ENCODE measurements at places on chromosomes 11 and 22.

GRCh38 chr11:123392844-123393243, 37.2 kb upstream of the GRAMD1B start:
- H3K27me3 ChIP-seq: no peaks in the 10 kb centered on the region
- DNase-seq: no peak
- H3K4me1 ChIP-seq: no peaks in the 10 kb centered on the region
- no peak overlapping the region for H3K4me3 ChIP-seq
- no peaks in the 10 kb centered on the region for H3K36me3 ChIP-seq

DNA sequence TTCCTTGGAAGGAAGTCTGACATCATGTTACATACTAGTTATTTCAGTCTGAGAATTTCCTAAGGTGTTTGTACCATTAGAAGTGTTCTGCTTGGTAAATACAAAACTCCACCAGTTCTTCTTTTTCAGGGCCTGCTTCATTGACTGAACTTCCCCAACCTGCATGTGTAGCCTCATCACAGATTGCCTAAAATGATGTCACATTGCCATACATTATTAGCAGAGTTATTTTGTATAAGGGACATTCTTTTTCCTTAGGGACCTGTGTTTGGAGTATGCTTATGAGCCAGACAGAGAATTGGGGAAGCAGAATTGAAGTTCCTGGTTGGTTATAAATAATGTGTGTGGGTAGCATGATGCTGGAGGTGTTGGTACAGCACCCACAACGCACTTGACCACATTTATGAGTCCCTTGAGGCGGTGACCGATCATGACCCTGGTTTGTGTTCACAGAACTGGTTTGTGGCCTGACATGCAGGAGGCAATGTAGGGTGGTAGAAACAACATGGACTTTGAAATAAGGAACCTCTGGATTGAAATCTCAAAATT, 16.4 kb upstream of the MMP7 start:
- DNase-seq: no peak
- no peaks in the 10 kb centered on the region for H3K27me3 ChIP-seq
- no peaks in the 10 kb centered on the region for H3K36me3 ChIP-seq

DNA sequence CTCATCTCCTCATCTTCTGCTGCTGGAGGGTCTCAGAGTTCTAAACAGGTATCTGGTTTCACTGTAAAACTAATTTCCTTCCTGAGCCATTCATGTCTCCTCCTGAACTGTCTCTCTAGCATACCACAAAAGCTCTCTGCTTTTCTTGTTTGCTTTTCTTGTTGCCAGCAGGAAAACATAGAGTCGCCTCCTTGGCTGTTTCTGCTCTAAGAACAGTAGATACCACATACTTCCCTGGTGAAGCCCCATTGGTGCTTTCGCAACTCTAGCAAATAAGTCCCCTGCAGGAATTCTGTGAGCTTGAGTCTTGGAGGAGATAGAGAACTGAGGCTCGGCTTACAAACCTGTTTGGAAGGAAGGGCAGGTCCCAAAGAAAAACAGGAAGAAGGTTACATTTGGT, 7.0 kb downstream of the DIXDC1 start:
- no peak for DNase-seq
- peak overlapping the region; percentile 4 for H3K4me3 ChIP-seq
- H3K27me3 ChIP-seq: no peaks in the 10 kb centered on the region
- no peaks in the 10 kb centered on the region for H3K36me3 ChIP-seq
- peak overlapping the region; percentile 93 for H3K27ac ChIP-seq

GRCh38 chr11:67571443-67571842, 12.2 kb upstream of the GSTP1 start:
- no peaks in the 10 kb centered on the region for H3K27me3 ChIP-seq
- H3K27ac ChIP-seq: no peak overlapping the region
- DNase-seq: no peak
- no peak overlapping the region for H3K4me3 ChIP-seq
- H3K36me3 ChIP-seq: no peaks in the 10 kb centered on the region
- H3K4me1 ChIP-seq: no peaks in the 10 kb centered on the region

DNA sequence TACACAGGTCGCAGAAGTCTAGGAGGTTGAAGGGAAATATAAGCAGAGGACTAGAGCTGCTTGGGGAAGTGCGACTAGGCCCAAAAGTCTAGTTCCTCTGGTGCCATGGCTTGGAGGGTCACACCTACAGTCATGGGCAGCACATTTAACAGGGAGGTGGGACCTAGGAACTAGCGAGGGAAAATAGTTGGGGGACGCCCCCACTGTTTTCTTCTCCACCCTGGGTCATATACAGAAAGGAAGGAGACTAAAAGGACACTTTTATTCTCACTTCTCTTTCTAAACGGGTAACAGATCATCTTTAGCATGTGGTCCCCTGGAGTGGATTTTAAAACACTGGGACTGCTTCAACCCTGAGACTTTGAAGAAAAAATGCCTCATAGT, 16.6 kb downstream of the APIP start:
- H3K27me3 ChIP-seq: no peaks in the 10 kb centered on the region
- no peak overlapping the region for H3K4me3 ChIP-seq
- DNase-seq: no peak
- H3K4me1 ChIP-seq: no peaks in the 10 kb centered on the region

GRCh38 chr11:133946541-133947318, 10.0 kb downstream of the IGSF9B start:
- no peaks in the 10 kb centered on the region for H3K27me3 ChIP-seq
- no peak for DNase-seq
- peaks cover 69% of the 10 kb centered on the region for H3K4me1 ChIP-seq
- peaks cover 17% of the 10 kb centered on the region for H3K36me3 ChIP-seq

DNA sequence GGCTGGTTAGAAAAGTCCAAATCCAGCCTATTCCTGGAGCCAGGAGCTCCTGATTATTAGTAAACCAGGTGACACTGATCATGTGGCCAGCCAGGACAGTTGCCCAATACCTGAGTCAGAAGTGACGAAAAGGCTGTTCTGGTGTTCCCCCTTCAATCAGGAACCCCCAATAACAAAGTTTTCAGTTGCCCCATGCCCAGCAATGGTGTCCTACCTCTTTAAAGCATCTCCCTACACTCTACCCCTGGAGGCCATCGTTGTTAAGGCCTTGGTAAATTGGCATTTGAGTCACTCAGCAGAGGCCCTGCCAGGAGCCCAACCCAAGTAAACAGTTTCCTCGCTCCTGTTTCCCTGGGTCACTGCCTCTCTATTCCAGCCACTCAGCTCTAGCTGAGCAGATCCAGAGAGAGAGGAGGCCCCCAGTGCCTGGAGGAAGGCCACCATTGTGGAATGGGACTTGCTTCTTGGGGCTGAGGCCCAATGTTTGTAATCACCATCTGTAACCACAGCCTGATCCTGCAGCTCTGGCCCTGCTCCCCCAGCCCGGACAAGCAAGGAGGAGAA, 25.0 kb downstream of the ARHGAP1 start:
- H3K4me3 ChIP-seq: no peak overlapping the region
- peaks cover 62% of the 10 kb centered on the region for H3K36me3 ChIP-seq
- peaks cover 25% of the 10 kb centered on the region for H3K4me1 ChIP-seq
- no peaks in the 10 kb centered on the region for H3K27me3 ChIP-seq

- H3K4me3 ChIP-seq: no peak overlapping the region
- H3K27ac ChIP-seq: no peak overlapping the region
- no peaks in the 10 kb centered on the region for H3K4me1 ChIP-seq
- H3K36me3 ChIP-seq: peaks cover 23% of the 10 kb centered on the region
Measured at GRCh38 chr11:108486828-108487227, 11.4 kb downstream of the POGLUT3 start.

DNA sequence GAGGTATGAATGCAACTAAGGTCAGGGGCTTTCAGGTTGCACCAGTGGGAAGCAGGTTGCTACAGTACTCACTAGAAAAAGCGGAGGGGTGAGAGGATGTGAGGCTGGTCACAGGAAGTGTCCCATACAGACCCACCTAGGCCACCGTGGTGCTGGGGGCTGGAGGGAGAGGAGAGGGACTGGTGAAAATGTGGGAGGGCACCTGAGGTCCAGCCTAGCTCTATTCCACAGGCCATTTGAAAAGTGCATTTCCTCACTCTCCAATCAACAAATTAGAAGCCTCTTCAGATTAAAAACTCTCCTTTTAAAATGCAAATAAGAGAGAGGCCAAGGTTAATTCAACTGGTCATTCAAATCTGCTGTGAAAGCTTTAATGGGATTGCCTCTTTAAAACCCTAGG, 38.6 kb upstream of the NCAM1 start:
- no peaks in the 10 kb centered on the region for H3K4me1 ChIP-seq
- no peak for DNase-seq
- no peak overlapping the region for H3K4me3 ChIP-seq
- H3K27ac ChIP-seq: no peak overlapping the region
- no peaks in the 10 kb centered on the region for H3K36me3 ChIP-seq
- no peaks in the 10 kb centered on the region for H3K27me3 ChIP-seq

DNA sequence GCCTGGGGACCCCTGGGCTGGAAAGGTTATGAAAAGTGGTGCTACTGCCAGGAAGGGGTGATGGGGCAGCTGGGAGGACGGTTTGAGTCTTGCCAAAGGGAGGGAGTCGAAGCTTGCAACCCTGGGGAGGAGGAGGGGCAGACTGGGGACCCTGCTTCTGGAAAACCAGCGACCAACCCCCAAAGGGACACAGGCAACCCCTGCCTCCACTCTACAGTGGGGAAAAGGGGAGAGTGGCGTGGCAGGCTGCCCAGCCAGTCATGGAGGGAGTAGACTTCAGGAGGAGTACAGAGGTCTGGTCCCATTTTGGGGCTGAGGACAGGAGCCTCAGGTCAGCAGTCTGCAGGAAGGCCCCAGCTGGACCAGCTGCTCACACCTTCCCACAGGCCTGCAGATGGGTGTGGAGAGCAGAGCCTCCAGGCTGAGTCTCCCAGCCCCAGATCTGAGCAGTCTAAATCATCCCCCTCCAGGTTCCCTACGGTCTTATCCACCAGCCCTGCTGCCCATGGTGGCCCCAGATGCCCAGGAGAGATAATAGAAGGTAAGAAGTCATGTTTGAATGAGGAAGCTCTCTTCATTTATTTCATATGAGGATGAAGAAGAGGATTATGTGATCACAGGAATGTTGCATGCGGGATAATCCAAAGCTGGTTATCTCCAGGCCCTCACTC, 3.3 kb downstream of the DDT start:
- peaks cover 18% of the 10 kb centered on the region for H3K36me3 ChIP-seq
- no peak for DNase-seq
- H3K27me3 ChIP-seq: no peaks in the 10 kb centered on the region
- H3K4me1 ChIP-seq: no peaks in the 10 kb centered on the region
- H3K27ac ChIP-seq: no peak overlapping the region

- no peak overlapping the region for H3K4me3 ChIP-seq
- no peak overlapping the region for H3K27ac ChIP-seq
- no peak for DNase-seq
- no peaks in the 10 kb centered on the region for H3K27me3 ChIP-seq
Measured at GRCh38 chr11:60957188-60957587, 5.2 kb upstream of the SLC15A3 start.

- H3K27ac ChIP-seq: no peak overlapping the region
- H3K4me1 ChIP-seq: no peaks in the 10 kb centered on the region
- no peaks in the 10 kb centered on the region for H3K36me3 ChIP-seq
- DNase-seq: no peak
Measured at GRCh38 chr11:113519989-113520613, 44.9 kb upstream of the DRD2 start.

DNA sequence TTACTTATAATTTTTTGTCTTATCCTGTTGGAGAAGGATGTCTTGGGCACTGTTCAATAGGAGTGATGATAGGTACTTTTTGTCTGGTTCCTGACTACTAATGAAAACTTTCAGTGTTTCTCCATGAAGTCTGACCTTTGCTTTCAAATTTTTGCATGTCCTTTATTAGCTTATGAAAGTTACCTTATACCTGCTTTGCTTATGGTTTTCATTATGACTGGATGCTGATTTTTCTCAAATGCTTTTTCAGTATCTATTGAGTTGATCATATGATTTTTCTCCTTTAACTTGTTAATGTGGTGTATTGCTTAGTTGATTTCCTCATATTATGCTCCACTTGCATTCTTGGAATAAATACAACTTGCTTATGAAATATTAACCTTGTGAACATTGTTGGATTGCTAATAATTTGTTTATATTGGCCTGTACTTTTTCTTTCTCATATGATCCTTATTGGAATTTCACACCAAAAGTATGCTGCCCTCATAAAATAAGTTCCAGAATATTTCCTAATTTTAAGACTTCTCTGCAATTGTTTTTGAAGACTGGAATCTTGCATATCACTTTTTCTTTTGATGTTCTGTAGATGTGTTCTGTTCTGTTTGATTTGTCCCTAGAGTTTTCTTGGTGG, 85.0 kb upstream of the SC5D start:
- H3K27ac ChIP-seq: no peak overlapping the region
- H3K36me3 ChIP-seq: no peaks in the 10 kb centered on the region
- H3K27me3 ChIP-seq: no peaks in the 10 kb centered on the region
- H3K4me1 ChIP-seq: no peaks in the 10 kb centered on the region
- no peak for DNase-seq

GRCh38 chr11:2714463-2714800, 14.6 kb upstream of the KCNQ1OT1 start:
- peaks cover 1% of the 10 kb centered on the region for H3K4me1 ChIP-seq
- no peaks in the 10 kb centered on the region for H3K36me3 ChIP-seq
- no peak overlapping the region for H3K4me3 ChIP-seq
- H3K27me3 ChIP-seq: no peaks in the 10 kb centered on the region
- H3K27ac ChIP-seq: no peak overlapping the region
- DNase-seq: no peak

GRCh38 chr11:11265320-11265719, 87.7 kb downstream of the CSNK2A3 start:
- H3K4me3 ChIP-seq: no peak overlapping the region
- no peak for DNase-seq
- H3K4me1 ChIP-seq: peaks cover 14% of the 10 kb centered on the region
- H3K36me3 ChIP-seq: no peaks in the 10 kb centered on the region
- no peaks in the 10 kb centered on the region for H3K27me3 ChIP-seq
- H3K27ac ChIP-seq: no peak overlapping the region

GRCh38 chr22:20646906-20647305, 127.0 kb upstream of the SERPIND1 start:
- H3K27me3 ChIP-seq: no peaks in the 10 kb centered on the region
- H3K27ac ChIP-seq: no peak overlapping the region
- H3K4me1 ChIP-seq: no peaks in the 10 kb centered on the region
- H3K36me3 ChIP-seq: no peaks in the 10 kb centered on the region
- no peak for DNase-seq

GRCh38 chr11:47258317-47258902, 614 bp downstream of the NR1H3 start:
- peaks cover 25% of the 10 kb centered on the region for H3K4me1 ChIP-seq
- H3K27me3 ChIP-seq: no peaks in the 10 kb centered on the region
- H3K27ac ChIP-seq: peak overlapping the region; percentile 56
- no peaks in the 10 kb centered on the region for H3K36me3 ChIP-seq
- peak overlapping the region; percentile 58 for H3K4me3 ChIP-seq
- DNase-seq: no peak

- no peaks in the 10 kb centered on the region for H3K36me3 ChIP-seq
- no peak overlapping the region for H3K4me3 ChIP-seq
- H3K27me3 ChIP-seq: no peaks in the 10 kb centered on the region
Measured at GRCh38 chr11:35953081-35953760, 9.4 kb downstream of the LDLRAD3 start.

GRCh38 chr11:23181022-23181807, 320.9 kb upstream of the CCDC179 start:
- DNase-seq: no peak
- no peak overlapping the region for H3K4me3 ChIP-seq
- H3K4me1 ChIP-seq: no peaks in the 10 kb centered on the region
- H3K27me3 ChIP-seq: no peaks in the 10 kb centered on the region
